Lower lobe of right lung (tissue), 2 donors: ENCODE measurements at places on chromosomes 4 and X.

- no peak for DNase-seq
Observed at GRCh38 chr4:15665753-15666365, 10.7 kb upstream of the FBXL5 start.

- DNase-seq: no peak
Observed at GRCh38 chr4:166896254-166896653, 338.0 kb downstream of the SPOCK3 start.

GRCh38 chr4:155515444-155516075 lies 138.8 kb upstream of the MAP9 start:
- DNase-seq: no peak

DNA sequence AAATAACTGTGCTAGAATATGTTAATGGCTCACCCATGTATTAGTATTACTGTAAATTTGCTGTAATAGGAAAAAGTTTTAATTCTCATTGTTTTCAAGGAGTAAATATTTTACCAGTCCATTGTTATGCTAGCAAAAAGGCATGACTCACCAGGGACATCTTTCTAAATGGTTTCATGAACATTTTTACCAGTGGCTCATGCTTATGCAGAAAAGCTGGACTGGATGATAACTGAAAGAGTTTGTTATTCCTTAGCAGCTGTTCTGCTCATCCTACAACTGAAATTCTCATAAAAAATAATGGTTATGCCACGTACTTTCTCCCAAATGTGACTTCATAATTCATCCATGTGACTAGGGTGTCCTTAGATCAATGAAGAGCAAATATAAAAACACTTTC lies 111.9 kb upstream of the PCDH18 start:
- no peak for DNase-seq

DNA sequence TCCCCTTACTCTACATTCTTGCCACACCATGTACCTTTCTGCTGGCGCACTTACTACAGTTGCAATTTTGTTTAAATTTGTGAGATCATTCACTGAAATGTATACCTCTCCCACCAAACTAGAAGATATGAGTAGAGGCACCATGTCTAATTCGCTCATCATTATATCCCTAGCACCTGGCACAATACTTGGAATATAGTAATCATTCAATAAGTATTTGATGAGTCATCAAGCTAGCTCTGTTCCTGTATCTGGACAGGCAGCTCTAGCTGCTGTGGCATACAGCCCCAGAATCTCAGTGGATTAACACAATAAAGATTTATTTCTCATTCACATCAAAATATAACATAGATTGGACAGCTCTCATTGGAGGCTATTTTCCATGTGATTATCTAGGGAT lies 245.9 kb downstream of the IDS start:
- no peak for DNase-seq

DNA sequence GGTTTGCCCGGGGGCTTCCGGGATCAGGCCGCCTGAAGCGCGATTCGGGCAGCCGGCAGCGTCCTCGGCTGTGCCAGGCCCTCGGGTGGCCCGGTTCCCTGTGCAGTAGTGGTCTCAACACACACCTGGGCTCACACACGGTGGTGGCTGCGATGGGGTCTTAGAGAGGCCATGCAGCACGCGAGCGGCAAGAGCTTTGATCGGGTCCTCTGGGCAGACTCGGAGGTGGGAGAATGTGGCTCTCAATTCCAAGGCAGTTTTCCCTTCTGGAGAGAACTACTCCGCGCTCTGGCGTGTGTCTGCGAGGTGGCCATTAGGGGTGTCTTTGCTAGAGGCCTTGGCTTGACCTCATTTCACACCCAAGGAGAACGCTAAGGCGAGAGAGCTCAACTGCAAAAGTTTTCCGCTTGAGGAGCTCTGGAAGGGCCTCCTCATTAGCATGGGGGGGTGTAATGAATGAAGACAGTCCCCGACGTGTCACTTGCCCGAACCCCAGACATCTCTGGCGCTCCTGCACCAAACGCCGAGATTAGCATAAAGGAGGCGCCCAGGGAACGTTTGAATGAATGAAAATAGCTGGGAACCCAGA lies 771 bp upstream of the RBPJ start:
- no peak for DNase-seq

DNA sequence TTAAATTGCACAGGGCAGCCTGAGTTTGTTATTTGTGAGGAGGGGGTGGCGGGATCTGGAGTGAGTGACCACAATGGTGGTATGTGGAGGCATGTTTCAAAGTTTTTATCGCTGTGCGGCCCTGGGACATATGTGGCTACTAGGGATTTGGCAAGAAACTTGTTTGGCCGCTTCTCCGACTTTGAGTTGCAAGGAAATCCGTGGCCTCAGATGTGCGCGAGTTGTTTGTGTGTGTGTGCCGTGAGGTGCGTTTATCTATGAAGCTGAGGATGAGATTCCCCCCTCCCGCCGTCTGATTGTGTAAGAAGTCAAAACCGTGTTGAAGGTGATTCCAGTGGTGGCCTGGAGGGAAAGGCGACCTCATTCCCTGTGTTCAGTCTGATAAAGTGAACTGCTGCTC lies 1.4 kb downstream of the JADE3 start:
- DNase-seq: peak; percentile 39

DNA sequence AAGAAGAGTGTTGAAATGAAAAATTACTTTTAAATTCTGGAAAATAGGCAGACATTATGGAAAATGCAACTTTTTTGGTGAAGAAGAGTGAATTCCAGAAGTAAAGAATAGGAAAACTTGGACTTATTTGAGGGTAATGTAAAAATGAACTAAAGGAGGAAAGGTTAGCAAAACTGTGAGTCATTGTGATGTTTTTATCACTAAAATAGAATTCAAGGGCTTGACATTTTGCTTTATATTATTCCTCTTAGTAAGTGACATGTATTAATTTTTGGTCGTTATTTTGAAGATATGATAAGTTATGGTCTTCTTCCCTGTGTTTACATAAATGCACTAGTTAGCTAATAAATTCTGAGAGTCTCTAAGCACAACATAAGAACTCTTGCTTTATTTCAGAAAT lies 390.9 kb downstream of the FAT4 start:
- no peak for DNase-seq

DNA sequence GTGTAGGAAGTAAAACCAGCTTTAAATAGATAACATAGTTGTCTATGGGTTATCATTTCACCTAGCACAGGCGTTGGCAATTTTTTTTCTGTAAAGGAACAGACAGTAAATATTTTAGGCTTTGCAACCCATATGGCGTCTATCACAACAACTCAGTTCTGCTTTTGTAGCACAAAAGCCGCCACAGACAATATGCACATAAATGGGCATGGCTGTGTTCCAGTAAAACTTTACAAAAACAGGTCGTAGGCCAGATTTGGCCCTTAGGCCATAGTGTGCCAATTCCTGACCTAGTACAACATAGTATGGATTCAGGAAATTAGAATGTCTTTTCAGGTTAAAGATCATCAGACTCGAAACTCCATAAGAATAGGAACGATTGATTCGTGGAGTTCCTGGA lies 265.3 kb upstream of the GK2 start:
- no peak for DNase-seq

DNA sequence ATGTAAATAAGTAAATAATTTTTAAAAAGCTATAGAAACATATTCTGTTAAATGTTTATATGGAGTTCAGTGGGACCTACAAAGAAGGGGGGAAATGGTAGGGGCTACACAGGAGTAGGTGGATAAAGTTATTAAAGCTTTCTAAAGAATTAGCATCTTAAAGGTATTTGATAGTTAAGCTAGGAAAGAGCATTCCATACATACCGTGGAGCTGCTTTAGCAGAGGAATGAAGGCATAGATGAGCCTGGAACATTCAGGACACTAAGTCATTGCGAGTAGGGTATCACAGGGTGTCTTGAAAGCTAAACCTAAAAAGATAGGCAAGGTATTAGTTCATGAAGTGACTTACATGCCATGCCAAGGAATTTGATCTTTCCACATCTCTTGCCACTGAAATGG lies 60.4 kb downstream of the SLC10A6 start:
- no peak for DNase-seq

DNA sequence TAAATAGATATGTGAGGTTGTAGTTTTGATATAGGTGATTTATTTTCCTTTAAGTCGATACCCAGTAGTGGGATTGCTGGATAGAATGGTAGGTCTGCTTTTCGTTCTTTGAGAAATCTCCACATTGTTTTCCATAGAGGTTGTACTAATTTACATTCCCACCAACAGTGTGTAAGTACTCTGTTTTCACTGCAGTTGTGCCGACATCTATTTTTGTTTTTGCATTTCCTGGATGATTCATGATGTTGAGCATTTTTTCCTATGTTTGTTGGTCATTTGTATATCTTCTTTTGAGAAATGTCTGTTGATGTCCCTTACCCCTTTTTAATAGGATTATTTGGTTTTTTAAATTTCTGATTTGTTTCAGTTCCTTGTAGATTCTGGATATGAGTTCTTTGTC lies 120.7 kb downstream of the NAA11 start:
- DNase-seq: no peak

GRCh38 chr4:100254237-100254636 lies 64.0 kb upstream of the DDIT4L start:
- DNase-seq: no peak

DNA sequence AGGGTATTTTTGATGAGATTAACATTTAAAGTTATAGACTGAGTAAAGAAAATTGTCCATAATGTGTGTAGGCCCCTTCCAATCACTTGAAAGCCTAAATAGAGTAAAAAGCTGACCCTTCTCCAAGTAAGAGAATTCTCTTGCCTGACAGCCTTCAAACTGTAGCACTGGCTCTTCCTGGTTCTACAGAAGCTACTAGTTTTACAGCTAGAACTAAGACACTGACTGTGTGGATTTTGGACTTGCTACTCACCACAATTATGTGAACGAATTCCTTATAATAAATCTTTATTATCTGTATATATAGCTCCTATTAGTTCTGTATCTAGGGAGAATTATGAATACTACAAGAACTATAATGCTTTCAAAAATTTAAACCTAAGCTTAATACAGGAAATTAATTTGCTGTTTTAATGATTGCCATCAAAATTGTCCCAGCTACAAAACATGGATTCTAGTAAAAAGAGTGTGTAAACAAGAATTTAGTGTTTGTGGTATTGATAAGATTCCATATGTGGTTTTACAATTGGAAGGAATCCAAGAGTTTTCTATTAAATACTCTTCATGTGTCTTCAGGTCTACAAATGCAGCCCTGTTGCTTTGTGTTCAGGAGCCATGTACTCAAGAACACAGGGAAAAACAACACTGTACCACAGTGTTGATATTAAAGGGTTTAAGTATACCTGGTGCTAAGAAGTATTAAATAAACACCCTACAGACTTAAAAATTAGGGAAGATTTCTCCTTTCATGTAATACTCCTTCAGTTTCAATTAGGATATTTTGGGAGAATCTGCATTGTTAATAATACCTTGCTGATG lies 366.5 kb downstream of the CXXC4 start:
- no peak for DNase-seq

DNA sequence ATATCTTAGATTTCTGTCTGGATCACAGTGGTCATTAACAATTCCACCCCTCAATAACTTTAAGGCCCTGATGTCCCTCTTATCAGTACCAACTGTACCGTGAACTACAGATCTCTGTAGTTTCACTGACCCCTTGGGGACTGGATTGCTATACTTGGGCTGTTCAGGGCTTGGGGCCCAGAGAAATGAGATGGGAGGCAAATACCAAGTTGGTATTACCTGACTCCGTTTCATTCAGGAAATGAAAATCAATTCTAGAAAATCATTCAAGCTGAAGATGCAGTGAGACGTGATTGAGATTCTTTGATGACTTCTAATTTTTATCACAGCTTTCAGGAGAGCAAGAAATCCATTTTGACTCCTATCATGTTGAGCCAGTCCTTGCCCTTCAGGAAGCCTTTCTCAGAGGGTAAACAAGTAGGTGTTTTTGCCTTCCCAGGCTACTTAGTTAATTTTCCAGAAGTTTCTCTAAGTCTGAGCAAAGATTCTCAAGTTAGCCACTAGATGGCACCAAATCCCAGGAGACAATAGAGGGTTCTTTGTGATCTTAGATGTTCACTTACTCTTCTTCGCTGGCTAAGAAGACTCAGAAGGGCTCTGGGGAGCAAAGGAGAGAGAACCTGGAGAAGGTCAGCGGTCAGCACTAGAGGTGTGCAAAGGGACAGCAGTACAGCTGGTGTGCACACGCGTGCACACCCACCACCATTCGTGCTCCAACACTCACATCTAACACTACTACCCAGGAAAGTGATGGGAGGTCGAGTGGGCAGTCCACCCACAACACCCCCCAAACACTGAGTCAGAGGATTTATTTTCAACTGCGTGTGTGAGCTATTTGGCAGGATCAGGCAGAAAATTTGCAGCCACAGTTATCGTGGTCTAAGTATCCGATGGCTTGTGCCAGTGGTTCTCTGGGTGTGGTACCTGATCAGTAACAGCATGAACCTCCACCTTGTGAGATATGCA lies 7.4 kb downstream of the HNRNPH2 start:
- DNase-seq: no peak

GRCh38 chrX:13863324-13863723 lies 46.4 kb upstream of the GPM6B start:
- DNase-seq: no peak

DNA sequence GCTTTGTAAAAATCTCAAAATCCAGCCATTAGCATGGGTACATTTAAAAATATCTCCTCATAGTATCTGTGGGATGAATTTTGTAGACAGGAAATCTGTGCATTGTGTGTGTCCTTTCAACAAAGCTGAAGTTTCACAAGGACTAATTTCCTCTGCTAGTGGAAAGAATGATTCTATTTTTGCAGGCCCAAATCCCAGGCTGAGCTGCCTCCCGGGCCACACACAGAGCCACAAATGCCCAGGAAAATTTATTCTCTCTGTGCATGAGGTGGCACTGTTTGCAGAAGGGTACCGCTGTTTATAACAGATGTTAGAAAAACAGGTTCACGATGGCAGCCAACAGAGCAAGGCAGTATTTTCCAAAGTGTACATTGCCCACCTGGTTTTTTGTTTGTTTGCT lies 11.0 kb upstream of the VCX3B start:
- no peak for DNase-seq

DNA sequence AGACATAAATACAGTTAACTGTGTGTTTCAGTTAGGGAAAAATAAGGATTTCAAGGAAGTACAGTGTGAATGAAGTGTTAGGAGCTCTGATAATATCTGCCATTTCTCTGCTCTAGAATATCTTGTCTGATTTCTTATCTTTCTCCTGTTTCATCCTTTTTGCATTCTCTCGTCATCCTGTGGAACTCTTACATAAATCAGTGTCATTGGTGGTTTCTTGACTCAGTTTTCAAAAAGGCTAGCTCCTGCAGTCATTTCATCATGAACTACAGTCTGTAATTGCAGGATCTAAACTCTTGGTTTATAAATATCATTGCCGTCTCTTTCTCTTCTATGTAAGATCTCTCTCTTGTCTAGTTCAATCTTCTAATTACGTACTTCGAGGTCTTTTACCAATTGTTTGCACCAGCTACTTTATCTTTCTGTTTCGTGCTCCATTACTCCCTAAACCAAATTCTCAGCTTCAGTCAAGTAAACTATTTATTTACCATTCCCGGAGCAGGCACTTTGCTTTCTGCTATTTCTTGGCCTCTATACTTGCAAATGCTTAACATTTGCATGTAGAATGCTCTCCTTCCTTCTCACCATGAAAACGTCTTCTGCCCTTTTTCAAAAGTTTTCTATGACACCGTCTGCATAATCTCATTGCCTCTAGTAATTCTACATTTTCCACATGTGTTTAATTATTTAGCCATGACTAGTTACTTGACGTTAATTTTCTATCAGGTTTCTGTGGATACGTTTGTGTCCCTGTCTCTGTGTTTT lies 294.0 kb downstream of the TENM3 start:
- no peak for DNase-seq

GRCh38 chrX:101693476-101693875 lies 33.8 kb upstream of the ARMCX2 start:
- DNase-seq: no peak

- DNase-seq: no peak
Observed at GRCh38 chr4:51894059-51894645, 51.2 kb downstream of the DCUN1D4 start.
